ENCODE measurements at places on chromosomes 5 and 9.

GRCh38 chr9:33165263-33166151 is 1.6 kb downstream of the B4GALT1 start:
- DNase-seq = no peak

GRCh38 chr5:141623186-141623585 is 4.4 kb upstream of the DIAPH1 start:
- no peak for DNase-seq

- no peak for DNase-seq
Measured at GRCh38 chr5:175617447-175617846, 40.4 kb upstream of the HRH2 start.

DNA sequence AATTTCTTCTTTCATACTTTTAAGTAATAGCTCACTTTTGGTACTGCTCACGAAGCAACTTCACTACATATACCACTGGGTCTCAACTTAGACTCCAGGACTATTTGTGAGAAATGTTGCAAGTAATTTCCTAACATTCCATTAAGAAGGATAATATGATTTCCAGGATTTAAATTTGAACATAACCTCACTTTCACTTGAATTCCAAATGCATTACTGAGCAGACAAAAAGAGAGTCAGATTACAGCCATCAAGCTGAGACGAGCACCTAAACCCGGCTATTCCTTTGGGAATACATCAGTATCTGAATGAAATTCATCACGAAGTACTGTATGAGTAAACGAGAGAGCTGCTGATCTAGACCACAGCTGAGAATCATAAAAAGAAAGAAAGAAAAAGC is 47.3 kb downstream of the LIFR start:
- no peak for DNase-seq

GRCh38 chr9:107935931-107936330 is 446.4 kb upstream of the KLF4 start:
- no peak for DNase-seq

DNA sequence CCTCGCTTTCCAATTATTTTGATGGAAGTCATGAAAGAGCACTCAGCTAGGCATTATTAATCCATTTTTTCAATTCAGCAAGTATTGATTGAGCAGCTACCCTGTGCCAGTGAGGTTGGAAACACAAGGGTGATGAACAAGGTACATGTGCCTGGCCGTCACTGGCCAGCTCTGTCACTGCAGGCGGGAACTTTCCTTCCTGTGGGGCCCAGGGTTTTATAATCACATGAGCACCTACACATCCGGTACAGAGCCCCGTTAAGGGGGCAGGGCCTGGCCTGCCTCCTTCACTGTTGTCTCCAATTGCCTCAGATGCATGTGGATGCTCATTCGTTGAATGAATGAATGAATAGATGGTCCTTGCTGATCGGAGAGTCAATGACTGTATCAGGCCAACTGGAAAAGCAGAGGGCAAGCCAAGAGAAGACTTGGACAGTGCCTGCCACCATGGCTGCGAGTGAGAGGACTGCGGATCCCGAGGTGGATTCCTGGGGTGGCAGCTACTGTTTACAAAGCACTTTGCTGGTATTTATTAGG is 55.9 kb upstream of the KCNMB1 start:
- no peak for DNase-seq

DNA sequence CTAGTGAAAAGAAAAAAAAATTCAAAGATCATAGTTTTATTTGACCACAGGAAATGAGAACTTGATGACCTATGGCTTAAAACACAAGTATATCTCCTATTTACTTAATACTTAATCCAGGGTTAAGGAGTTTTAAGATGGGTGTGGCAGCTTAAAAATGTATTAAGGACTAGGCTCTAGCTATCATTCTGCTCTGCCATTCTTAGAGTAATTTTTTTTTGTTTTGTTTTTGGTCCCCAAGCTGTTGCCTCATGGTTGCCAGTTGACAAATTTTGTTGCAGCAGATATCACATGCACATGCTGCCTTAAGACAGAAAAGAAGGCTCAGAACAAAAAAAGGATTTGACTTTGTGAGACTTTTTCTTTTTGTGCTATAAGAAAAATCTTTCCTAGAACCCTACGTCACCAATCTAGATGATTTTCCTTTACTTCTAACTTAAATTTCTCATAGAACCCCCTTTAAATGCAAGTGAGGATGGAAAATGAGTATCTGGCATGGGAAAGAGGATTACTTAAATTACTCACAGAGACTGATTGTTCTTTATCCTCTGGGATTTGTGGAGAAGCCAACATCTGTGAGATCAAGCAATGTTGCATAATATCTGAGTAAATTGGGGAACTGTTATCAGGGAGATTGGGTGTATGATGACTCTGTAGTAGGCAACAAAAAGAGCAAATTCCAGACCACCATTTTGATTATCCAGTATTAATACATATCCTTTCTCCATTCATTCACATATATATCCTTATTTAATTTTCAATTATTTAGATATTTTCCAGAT is 364.7 kb upstream of the CD180 start:
- DNase-seq = no peak

- no peak for DNase-seq
Measured at GRCh38 chr5:20618340-20618739, 630.3 kb upstream of the CDH18 start.

GRCh38 chr5:73946278-73946677 is 320.3 kb downstream of the ARHGEF28 start:
- DNase-seq = no peak

GRCh38 chr5:14745188-14745563 is 80.7 kb downstream of the OTULIN start:
- no peak for DNase-seq

DNA sequence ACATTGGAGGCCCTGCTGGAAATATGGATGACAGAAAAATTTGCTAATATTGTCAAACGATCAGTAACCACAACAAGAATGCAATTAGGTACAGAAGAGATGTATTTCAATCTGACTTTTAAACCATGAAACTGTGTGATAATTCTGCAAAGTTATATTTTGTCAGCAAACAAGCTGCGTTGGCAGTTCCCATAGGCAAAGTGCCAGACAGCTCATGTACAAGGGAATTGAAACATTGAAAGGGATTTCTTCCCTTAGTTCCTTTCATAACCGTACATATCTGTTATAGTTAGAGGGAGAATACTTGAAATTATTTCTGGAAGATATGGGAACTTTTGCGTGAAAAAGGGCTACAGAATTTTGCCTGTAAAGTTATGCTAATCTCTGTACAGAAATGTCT is 419.4 kb upstream of the PTGER4 start:
- no peak for DNase-seq

GRCh38 chr5:91176288-91177016 is 206.7 kb downstream of the ARRDC3 start:
- no peak for DNase-seq

DNA sequence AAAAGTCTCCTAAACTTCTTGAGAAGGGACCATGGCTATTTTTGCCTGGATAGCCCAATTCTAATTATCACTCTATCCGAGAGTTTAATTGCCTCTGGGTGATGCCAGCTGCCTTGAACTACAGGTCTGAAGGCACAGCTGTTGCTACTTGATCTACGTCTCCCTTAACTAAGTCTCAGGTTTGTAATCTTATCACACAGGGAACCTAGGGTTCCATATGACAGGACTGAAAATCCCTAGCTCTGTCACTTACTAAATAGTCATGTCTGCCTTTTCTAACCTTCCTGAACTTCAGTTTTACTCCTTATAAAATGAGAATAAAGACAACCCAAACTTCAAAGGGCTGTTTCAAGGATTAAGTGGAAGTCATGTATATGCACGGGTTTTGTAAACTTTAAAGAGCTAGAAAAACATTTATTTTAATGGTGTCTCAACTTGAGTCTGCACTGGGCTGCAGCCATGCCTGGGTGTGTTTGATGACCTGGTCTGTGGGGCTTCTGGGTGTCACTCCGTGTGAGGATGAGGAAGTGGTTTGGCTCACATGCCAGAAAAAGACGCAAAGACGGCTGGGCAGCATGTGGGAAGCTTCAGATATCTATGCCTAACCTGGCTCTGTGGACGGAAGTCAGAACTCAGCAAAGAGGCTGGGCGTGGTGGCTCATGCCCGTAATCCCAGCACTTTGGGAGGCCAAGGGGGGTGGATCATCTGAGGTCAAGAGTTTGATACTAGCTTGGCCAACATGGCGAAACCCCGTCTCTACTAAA is 129.3 kb upstream of the SLC44A1 start:
- no peak for DNase-seq

DNA sequence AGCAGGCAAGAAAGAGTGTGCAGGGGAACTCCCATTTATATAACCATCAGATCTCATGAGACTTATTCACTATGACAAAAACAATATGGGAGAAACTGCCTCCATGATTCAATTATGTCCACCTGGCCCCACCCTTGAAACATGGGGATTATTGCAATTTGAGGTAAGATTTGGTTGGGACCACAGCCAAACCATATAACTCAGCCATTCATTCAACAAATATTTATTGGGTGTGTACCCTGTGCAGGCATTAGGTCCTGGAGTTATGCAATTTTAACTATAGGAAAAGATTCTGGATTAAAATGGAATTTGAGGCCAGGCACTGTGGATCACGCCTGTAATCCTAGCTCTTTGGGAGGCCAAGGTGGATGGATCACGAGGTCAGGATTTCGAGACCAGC is 124.2 kb upstream of the GAS1 start:
- DNase-seq = no peak

DNA sequence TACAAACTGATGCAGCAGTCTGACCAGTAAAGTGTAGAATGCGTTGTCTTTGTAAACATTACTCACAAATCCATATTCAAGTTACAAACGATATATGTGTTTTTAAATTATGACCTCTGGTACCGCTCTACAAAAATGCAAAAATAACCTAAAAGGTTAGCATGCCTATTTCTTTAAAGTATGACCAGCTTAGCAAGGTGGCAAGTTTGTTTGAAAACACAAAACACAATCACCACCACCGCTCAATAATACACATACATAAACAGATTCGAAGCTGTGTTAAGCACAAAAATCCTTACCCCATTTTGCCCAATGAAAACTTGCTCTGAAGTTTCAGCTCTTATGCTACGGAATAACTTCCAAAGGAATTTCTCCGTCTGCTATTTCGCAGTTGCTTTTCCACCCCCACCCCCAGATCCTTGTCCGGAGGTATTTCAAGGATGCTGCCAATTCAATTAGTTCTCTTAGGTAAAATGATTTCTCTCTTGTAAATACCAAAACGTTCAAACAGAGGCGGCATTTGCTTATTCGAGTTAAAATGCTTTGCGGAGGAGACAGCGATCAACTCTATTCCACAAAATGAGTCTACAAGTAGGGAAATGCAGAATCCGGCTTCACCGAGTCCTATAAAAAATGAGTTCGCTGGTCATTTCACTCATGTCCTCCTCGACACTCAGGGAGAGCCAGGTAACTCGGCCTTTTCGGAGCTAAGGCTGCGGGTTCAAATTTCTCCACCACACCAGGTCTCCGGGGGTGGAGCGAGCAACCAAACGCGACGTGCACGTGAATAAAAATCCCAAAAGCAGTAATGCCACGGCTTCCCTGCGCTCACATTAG is 1.2 kb downstream of the HOMER1 start:
- DNase-seq = no peak

DNA sequence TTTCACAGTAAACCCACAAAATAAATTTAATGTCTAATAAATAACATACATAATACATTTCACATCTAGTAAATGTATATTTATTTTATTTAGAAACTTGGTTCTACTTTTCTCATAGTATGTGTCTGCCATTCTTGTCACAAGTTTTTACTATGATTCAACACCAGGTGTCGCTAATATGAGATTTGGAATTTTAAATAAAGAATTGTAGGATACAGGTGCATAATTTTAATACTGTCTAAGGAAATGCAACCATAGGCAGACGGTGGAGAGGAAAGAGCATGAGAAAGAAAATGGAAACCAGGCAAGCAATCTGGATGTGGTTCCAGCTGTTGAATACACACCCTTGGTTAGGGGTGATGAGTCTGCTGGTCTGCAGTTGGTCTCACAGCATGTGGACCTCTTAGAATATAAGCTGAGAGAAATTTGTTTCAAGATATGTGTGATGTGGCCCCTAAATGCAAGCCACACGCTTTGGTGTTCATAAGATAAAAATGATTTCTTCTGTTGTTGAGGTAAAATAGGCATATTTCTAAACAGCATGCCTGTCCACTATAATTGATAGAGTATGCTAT is 114.7 kb upstream of the TXNDC8 start:
- no peak for DNase-seq

DNA sequence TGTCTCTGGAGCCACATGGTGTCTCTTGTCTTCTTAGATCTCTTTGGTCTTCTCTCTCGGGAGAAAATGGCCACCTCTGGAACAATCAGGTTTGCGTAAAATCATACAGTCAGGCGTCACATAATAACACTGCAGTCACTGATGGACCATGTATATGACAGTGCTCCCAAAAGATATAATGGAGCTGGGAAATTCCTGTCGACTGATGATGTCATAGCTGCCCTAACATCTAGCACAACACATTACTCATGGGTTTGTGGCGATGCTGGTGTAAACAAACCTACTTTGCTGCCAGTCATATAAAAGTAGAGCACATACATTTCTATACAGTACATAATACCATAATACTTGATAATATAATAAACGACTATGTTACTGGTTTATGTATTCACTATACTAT is 30.1 kb upstream of the RAI14 start:
- DNase-seq = no peak

- no peak for DNase-seq
Measured at GRCh38 chr9:135258461-135258860, 171.0 kb downstream of the OLFM1 start.
